Right atrium auricular region (tissue), 2 donors: ENCODE measurements at places on chromosomes 16 and 17. TPM values are rescaled to one million over a fixed set of nuclear protein-coding genes. Genes with fewer than 3 reads are reported as not detected.

SEZ6L2 gene
- 2.6 TPM for total RNA-seq

C1QTNF8 gene
- not detected for total RNA-seq

CIITA gene
- 3.2 TPM for total RNA-seq

OTOP2 gene
- not detected for total RNA-seq

- H3K27ac ChIP-seq, result no peak overlapping the region
- H3K27me3 ChIP-seq, result no peaks in the 10 kb centered on the region
- no peak for DNase-seq
These were observed 77.9 kb downstream of the KSR1 start for GRCh38 chr17:27533874-27534815.

DNA sequence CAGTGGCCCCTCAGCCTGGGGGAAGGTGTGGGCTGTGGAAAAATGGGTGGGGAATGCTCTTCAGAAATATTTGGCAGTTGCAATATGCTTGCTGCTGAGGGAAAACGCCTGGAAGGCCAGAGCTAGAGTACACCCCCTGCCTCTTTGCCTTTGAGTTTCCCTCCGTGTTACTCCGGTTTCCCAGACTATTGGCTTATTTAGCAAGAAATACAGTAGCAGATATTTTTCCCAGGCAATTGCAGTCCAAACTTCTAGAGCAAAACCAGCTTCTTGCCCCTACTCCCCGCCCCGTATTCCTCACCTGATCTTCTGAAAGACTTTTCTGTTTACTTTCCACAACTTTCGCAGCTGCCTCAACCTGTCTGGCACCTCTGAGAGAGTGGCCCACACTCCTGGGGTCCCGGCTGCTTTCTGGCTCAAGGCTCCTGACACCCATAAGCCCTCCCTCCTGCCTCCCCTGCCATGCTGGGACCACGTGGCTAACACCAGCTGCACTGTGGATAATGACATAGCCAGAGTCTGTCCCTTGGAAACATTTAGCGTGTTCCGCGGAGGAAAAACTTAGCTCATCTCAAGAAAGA is 45.8 kb upstream of the HELZ start:
- no peak for DNase-seq
- H3K4me1 ChIP-seq, result peaks cover 25% of the 10 kb centered on the region
- H3K27me3 ChIP-seq, result no peaks in the 10 kb centered on the region
- H3K36me3 ChIP-seq, result no peaks in the 10 kb centered on the region
- no peak overlapping the region for H3K27ac ChIP-seq
- no peak overlapping the region for H3K4me3 ChIP-seq

GRCh38 chr17:81879121-81879520 is 8.0 kb upstream of the ARHGDIA start:
- H3K36me3 ChIP-seq, result peaks cover 13% of the 10 kb centered on the region
- H3K27ac ChIP-seq, result no peak overlapping the region
- no peak for DNase-seq
- no peaks in the 10 kb centered on the region for H3K4me1 ChIP-seq
- no peak overlapping the region for H3K4me3 ChIP-seq
- no peaks in the 10 kb centered on the region for H3K27me3 ChIP-seq

- no peak overlapping the region for H3K27ac ChIP-seq
- DNase-seq, result peak; percentile 53
- no peaks in the 10 kb centered on the region for H3K4me1 ChIP-seq
- no peaks in the 10 kb centered on the region for H3K27me3 ChIP-seq
- no peak overlapping the region for H3K4me3 ChIP-seq
- H3K36me3 ChIP-seq, result no peaks in the 10 kb centered on the region
These were observed 16.5 kb upstream of the NSMCE1 start for GRCh38 chr16:27284865-27285675.

DNA sequence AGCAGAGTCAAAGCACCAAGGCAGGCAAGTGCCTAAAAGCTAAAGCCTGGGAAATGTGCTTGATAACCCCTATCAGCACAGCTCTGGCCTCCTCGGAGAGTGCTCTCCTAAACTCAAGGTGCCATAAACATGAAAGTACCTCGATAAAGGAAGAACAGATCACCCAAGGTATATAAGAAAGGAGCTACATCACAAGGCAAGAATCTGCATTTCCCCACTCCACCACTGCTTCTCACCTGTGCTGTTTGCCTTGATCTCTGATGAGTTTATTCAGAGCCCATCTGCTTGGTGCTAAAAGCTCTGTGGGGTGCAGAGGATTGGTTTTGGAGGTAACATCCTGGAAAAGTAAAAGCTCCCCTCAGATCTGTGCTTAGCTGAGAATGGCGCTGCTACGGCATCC is 449.5 kb upstream of the CDH5 start:
- no peak for DNase-seq
- no peak overlapping the region for H3K27ac ChIP-seq
- no peaks in the 10 kb centered on the region for H3K36me3 ChIP-seq
- no peaks in the 10 kb centered on the region for H3K4me1 ChIP-seq

- peak overlapping the region; percentile 86 for H3K27ac ChIP-seq
- H3K36me3 ChIP-seq, result peaks cover 16% of the 10 kb centered on the region
- peaks cover 53% of the 10 kb centered on the region for H3K4me1 ChIP-seq
- peak; percentile 67 for DNase-seq
- no peaks in the 10 kb centered on the region for H3K27me3 ChIP-seq
These were observed 21.7 kb downstream of the SPHK1 start for GRCh38 chr17:76405967-76406647.

GRCh38 chr16:24471561-24472350 is 67.6 kb upstream of the RBBP6 start:
- no peaks in the 10 kb centered on the region for H3K27me3 ChIP-seq
- DNase-seq, result no peak
- no peak overlapping the region for H3K27ac ChIP-seq
- H3K36me3 ChIP-seq, result no peaks in the 10 kb centered on the region
- no peak overlapping the region for H3K4me3 ChIP-seq
